ENCODE measurements at places on chromosomes 11 and 22.

GRCh38 chr22:43109921-43110443, 568 bp upstream of the BIK start:
- no peak for DNase-seq

- no peak for DNase-seq
Measured at GRCh38 chr11:114057605-114058004, 1.9 kb upstream of the ZBTB16 start.

DNA sequence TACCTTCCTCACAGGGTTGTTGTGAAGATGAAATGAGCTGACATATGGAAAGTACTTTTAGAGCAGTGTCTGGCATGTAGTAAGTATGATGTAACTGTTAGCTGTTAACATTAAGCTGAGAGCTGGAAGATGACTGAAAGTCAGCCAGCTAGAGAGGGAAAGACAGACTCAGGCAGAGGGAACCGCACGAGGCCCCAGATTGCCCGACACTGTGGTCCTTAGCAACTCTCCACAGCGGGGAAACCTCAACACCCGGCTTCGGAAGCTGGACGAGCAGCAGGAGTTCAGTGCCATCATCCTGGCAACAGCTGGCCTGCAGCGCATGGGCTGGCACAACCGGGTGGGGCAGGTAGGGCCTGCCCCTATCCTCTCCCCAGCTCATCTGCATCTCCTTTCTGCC, 6.5 kb downstream of the HMBS start:
- DNase-seq: no peak

DNA sequence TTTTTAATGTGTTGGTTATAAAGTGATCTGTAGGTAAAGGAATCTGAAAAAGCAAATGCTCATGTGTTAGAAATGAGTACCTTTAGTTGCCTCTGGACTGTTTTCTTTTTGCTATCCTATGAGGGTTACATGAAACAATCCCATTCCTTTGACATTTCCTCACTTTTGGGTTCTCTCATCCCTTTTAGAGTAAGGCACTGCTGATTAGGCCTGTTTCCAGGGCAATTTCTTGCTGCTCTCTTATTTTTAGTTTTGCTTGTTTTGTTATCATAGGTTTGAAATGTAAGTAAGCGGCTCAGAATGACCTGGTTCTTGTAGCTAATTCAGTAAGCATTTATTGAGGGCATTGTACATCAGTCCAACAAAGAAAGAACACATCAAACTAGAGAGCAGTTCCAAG, 138.9 kb downstream of the DDX10 start:
- no peak for DNase-seq

DNA sequence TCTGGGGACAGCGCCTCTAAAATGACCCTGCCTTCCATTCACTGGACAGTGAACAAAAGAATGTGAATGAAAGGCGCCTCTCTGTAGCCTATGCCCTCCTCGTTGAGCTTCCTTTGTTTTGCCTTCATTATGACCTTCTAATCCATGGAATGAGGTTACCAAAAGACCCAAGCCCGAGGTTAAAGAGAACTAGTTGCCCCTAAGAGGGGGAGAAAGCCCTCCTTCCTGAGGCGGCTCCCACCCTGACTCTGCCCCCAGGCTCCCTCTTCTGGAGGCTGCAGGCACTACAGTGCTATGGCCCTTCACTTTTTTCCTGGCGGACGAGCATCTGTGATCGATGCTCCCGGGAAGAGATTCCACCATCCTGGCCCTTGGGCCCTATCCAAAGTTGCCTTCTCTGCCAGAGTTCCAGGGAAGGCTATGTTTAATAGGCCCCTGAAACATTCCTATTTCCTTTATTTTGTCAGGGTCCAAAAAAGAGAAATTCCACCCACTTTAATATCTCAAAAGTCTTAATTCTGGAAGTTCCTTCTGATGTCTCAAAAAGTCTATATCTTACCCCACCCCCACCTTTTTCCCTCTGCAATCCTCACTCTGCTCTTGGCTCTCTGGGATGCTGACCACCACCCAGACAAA, 147.3 kb downstream of the FEZ1 start:
- DNase-seq: peak; percentile 53

DNA sequence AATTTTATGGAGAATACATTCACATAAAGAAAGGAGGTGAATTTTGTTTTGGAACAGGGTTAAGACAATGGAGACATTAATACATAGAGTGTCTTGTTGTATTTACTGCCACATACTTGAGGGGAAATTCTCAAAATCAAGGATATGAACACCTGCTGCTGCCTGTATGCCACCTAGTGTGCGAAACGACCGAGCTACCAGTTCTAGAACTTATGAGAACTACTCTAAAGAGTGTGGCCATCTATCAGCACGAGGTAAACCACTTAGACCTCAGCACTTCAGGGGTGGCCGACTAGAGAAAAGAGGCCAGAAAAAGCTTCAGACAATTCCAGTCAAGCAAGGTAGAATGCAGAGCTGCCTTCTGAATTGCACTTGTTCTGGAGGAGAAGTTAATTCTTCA, 1.5 kb upstream of the AGBL2 start:
- peak; percentile 66 for DNase-seq

DNA sequence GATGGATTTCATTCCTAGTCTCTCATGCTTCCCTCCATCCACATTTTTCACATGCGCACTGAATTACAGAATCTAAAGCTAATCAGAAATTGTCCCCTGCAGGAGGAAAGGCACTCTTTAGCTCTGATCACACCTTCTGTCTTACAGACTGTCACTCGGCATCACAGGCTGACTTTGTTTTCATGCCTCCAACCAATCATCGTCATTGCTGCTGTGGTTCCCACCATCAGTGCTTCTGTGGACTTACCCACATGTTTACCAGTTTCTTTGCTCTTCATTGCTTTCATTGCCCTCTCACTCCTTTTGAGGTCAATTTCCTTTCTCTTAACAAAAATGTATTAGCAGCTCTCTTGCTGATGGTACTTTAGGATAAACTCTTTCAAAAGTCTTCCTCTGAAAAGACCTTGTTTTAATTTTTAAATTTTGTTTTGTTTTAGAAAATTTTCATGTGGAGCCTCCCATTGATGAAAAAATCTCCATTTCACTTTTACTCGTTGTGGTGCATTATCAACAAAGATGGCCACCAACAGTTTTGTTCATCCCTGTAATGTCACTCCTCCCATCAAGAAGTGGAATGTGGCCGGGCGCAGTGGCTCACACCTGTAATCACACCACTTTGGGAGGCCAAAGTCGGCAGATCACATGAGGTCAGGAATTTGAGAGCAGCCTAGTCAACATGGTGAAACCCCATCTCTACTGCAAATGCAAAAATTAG, 20.2 kb upstream of the TREH start:
- no peak for DNase-seq
